Effector memory CD4-positive, alpha-beta T cell (primary cell): ENCODE measurements at places on chromosomes 1 and 21.

DNA sequence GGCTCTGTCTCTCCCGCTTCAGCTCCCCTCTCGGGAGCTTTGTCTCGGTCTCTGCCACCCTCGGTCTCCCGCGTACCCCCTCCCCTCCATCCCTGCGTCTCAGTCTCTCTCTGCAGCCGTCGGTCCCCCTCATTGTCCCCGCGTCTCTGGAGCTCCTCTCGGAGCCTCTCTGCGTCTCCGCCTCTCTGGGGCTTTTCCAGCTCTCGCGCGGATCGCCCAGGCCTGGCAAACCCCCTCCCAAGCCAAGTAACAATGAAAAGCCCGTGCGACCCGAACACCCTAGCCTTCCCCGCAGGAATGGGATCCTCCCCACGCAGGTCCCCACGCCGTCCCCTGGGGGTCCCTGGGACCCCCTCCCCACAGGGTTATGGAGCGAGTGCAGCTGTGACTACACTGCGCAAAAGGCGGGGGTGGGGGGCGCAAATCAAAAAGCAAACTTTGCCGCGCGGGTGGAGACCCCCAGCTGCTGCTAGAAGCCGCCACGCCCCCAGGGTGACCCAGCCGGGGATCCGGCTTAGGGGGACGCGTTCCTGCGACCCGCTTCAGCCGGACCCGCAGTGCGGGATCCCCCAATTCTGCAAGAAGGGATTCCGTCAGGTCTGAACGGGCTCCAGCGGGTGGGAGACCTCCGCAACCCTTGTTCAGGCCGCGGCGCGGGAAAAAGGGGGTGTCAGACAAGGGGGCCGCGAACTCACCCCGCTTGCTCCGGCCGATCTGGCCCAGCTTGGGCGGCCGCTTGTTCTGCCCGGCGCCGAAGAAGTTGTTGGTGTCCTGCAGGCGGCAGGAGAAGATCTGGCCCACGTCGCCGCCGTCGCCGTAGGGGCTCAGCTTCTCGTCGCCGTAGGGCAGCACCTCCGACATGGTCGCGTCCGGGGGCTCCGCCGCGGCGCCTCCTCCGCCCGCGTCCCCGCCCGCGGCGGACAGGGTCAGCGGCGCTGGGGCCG lies 1.2 kb downstream of the CAMK2N1 start:
- DNase-seq: no peak

DNA sequence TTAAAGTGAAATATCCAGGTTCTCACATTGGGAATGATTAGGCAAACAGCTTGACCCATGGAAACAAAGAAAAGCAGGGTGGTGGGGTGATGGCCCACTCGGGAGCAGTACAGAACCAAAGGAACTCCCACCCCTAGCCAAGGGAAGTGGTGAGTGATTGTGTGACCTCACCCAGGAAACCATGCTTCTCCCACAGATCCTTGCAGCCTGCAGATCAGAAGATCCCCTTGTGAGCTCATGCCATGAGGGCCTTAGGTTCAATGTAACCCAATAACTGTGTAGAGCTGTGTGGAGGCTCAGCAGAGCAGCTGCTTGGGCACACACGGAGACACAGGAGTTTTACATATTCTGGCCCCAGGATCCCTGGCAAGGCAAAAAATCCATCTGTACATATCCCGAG lies 311.8 kb upstream of the DPYD start:
- DNase-seq: no peak

- DNase-seq: no peak
Measured at GRCh38 chr21:44614161-44614631, 2.3 kb downstream of the KRTAP10-8 start.

DNA sequence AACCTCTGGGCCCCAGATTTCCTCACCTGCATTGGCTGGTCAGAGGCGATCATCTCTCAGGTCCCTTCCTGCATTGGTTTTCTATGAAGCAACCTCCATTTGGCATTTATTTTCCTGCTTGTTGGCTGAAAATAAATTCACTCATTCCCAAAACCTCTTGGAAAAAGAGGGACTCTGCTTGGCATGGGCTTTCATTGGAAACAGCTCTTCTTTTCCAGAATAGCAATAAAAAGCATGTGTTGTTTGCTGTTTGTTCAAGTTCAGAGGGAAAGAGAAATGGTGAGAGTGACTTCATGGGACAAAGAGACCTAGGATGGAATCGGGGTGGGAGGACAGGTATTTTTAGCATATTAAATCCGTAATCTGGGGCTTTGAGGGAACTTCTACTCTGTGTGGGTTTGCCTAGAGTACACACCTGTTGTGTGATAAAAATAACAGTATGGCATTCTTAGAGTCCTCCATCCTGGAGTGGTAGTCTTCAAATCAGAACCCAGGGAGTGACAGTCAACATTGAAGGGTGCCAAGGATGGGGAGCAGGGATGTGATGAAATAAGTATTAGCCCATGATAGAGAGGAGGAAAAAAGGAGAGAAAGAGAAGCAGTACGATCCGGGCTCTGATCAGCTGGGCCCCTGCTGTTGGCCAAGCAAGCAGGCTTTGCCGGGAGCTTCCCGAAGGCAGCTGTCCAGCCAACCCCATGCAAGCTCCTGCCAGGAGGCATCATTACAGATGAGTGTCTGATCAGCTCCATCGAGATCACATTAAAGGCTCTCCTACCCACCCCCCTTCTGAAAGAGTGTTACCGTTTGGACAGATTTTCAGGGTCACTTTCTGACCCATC lies 131.9 kb upstream of the NFIA start:
- DNase-seq: no peak

GRCh38 chr1:158286487-158286886 lies 3.2 kb upstream of the CD1C start:
- no peak for DNase-seq

DNA sequence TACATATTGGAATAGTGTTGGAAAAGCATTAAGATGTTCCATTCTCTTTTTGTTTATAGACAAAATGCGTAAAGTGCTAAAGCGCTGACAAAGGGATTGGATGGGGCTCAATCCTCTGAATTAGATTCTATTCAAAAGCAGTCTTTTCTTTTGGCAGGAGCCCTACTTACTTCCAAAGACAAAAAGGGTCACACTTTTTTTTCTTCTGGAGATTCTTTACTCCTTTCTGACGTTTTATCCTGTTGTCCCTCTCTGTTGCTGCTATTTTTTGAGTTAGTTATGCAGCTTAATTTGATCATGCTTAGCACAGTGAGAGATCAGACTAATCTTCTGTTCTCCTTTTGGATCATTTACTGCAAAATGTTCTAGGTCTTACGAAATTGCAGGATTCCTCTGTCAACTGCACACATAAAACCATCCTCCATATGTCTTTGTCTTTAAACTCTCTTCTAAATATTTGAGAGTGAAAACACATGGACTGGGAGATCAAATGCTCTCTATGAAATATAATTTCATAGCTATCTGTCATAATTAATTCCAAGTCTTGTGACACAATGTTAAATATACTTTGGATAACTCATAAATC lies 656.4 kb upstream of the ADGRL2 start:
- DNase-seq: no peak

DNA sequence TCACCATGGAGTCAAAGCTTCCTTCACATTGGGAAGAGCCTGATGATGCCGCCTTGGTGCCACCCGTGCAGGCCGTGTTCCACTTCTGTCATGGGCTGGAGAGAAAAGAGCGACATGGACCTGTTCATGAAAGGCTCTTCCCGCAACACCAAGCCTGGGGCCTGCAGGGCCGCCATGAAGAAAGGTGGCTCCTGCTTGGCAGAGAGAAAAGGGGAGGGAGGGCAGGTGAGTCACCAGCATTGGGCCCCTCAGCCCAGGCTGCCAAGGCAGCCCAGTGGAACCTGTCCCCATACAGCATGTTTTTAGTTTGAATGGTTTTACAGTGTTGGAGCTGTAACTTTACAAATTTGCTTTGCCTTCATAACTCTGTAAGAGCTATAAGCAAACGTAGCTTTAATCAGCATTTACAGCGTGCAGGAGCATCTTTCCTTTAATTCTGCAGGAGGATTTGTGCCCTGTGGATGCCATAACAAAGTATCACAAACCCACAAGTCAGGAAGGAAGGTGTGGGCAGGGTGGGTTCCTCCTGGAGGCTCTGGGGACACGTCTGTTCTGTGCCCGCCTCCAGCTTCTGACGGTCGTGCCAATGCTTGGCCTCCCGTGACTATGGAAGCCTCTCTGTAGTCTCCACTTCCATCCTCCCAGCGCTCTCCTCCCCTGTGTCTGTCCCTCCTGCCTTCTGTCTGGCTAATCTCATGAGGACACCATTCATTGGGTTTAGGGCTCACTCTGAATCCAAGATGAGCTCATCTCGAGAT lies 49.1 kb downstream of the RIPK4 start:
- no peak for DNase-seq

- no peak for DNase-seq
Measured at GRCh38 chr1:188397521-188397920, 1568.8 kb downstream of the PLA2G4A start.

DNA sequence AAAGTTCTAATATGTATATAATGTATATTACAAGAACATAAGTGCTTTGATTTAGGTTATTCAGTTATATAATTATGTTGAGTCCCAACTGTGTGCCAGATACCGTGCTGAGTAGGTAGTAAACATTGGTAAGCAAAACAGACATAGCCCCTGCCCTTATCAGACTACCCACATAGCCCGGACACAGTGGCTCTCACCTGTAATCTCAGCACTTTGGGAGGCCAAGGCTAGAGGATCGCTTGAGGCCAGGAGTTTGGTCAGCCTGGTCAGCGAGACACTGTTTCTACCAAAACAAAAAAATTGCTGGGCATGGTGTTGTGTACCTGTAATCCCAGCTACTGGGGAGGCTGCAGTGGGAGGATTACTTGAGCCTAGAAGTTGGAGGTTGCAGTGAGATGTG lies 30.7 kb downstream of the RNF11 start:
- DNase-seq: no peak

- no peak for DNase-seq
Measured at GRCh38 chr21:32917362-32918135, 108.2 kb upstream of the OLIG2 start.

GRCh38 chr1:209162651-209163050 lies 420.9 kb upstream of the CAMK1G start:
- no peak for DNase-seq

DNA sequence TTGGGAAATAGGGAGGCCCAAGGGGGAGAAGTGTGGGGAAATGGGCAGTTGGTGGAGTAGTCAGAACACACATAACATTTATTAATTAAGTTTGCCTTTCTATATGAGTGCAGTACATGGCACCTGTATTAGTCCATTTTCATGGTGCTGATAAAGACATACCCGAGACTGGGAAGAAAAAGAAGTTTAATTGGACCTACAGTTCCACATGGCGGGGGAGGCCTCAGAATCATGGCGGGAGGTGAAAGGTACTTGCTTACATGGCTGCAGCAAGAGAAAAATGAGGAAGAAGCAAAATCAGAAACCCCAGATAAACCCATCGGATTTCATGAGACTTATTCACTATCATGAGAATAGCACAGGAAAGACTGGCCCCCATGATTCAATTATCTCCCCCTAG lies 1.6 kb upstream of the SLC35A3 start:
- DNase-seq: no peak

DNA sequence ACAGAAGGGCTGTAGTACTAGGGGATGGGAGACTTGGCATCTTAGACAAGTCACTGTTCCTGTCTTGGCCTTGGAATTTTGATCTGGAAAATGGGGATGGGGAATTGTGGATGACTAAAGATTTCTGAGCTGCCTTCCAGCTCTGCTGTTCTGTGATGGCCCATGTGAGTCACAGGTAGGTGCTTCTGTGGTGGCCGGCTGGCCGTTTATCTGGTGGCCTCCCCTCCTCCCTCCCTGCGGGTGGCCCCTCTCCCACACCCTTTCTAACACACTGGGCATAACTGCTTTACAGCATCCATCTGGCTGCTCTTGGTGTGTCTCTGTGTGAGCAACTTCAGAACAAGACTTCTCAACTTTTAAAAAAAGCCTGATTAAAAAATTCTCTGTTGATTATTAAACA lies 35.9 kb downstream of the KCNA2 start:
- no peak for DNase-seq

- DNase-seq: no peak
Measured at GRCh38 chr1:53349968-53350852, 22.3 kb upstream of the LRP8 start.

GRCh38 chr1:147669469-147670318 lies 630 bp downstream of the ACP6 start:
- DNase-seq: no peak

- no peak for DNase-seq
Measured at GRCh38 chr1:213988507-213989001, 781 bp downstream of the PROX1 start.

DNA sequence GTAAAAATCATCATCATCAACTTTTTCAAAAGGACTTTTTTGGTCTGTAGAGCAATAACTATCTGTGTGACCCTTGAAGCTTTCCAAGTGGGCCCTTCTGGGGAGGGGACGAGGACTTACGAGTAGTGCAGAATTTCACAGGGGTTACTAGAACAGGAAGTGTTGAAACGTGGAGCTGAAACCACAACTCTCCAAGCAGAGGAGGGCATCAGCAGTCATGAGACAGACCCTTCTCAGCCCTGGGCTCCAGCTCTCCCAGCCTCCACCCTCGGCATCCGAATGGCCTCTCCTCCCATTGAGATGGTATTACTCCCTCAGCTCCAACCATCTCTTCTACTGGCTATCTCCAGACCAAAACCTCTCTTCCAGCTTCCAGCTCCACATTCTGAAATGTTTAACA lies 3.6 kb downstream of the FAM89A start:
- no peak for DNase-seq

DNA sequence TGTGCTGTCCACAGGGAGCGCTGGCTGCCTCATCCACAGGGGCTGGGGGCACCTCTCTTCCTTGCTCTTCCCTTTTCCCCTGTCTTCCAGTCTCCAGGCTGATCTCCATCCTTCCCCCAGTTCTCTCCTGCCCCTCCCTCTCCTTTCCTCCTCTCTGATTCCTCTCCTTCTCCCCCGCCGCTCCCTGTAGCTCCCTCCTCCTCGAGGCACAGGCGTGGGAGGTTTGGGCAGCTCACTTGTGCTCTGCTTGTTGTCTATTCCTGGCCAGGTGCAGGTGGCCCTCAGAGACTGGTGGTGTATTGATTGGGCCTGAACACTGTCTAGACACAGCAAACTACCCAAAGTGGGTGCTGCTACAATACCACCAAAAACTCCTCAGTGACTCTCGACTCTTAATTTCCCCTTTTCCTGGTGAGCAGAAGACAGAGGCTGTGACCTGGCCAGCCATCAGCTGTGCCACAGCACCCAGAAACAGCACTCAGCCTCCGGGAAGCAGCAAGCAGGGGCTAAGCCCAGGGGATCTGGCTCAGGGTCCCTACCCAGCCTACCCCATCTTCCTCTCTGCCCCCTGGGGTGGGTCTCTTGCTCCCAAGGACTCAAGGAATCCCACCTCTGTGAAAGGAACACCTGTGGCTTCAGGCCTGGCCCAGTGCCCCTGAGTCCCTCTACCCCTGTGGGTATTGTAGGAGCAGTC lies 93.3 kb downstream of the DDX20 start:
- DNase-seq: no peak
